ENCODE measurements at places on chromosomes 7 and 10.

- no peak for DNase-seq
These were observed 185.9 kb downstream of the RAB11FIP2 start for GRCh38 chr10:117860823-117861222.

DNA sequence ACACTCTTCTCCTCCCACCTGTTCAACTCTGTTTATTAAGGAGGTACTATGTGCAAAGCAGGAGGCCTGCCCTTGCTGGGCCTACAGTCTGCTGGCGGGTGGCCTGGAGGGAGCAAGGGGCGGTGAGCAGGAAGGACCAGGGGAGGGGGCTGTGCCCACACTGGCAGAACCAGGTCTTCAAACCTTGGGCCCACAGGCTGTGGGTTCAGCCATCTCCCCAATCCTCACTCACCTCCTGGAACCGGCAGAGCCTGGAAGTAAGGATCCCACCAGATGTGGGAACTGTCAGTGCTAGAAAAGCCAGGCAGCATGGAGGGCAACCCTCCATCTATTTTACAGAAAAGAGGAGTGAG, 50.8 kb downstream of the CAMK2B start:
- DNase-seq, result no peak

DNA sequence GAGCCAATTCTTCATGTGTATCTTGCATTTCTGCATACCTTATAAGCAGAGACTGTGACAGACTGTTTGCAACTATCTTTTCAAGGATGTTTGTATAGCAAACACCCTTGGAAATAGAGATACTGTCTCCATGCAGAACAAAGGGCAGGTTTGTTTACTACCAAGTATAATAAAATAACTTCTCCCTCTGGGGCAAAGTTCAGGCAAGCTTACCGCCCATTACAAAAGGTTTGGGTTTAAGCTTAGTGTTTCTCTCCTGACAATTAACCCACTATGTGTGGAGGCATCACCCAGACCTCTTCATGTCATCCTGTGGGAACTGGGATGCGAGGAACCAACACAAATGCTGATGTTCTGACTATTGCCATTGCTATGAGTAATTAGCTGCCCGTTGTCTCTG, 479.1 kb upstream of the ZMIZ1 start:
- no peak for DNase-seq

DNA sequence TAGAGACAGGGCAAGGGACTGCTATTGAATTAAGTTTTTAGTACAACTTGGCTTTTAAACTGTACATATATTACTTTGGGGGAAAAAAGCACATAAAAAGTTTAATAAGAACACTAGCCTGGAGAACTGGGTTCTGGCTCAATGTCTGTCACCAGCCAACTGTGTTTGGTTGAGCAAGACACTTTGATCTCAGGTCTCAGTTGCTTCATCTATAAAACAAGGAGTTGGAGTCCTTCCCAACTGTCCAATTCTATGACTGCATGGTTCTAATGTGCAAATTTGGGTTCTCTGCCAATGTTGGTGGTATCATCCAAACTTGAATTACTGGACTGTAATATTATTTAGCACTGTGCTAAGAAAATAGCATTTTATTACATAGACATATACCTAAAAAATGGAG, 50.3 kb downstream of the ATXN7L1 start:
- DNase-seq, result no peak

GRCh38 chr10:32773105-32773504, 184.9 kb downstream of the ITGB1 start:
- DNase-seq, result no peak

GRCh38 chr7:142853739-142854371, 1.0 kb upstream of the EPHB6 start:
- DNase-seq, result peak; percentile 41

GRCh38 chr7:19674266-19674960, 34.4 kb downstream of the POLR1F start:
- no peak for DNase-seq

- peak; percentile 54 for DNase-seq
These were observed at the start of gene VWA2 for GRCh38 chr10:114239117-114239993. TSS of gene VWA2 (plus strand) at chr10:114239254. CDS start at chr10:114248714, 9,460 bp downstream.

DNA sequence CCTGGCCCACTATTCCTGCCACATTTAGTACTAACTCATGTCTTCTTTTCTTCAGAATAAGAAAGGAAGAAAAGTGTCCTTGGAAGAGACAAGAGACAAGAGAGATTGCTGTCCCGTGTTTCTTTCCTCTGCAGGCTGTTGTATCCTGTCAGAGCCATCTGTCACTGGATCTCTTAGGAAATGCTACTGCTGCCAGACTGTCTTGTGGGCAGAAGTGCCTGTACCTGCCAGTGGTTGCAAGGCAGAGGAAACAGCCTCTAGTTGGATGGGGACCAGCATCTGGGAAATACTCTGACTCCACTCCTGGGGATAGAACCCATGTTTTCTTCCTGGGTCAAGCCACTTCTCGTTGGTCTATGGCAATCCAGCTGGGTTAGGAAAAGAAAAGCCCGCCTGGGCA, 16.7 kb upstream of the MAP3K8 start:
- DNase-seq, result no peak

DNA sequence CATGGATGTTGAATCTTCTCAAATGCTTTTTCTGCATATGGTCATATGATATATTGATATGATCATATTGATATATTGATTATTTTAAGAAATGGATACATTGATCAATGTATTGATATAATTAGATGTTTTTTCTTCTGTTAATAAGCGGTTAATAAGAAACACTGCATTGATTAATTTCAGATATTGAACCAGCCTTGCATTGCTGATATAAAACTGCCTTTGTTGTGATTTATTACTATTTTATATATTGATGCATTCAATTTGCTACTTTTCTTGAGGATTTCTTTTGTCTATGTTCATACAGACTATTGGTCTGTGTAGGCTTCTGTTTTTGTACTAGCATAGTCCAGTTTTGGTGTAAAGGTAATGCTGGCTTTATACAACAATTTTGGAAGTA, 79.7 kb upstream of the ELN start:
- no peak for DNase-seq

- DNase-seq, result no peak
These were observed 76.2 kb upstream of the TMEM168 start for GRCh38 chr7:112866424-112866823.

DNA sequence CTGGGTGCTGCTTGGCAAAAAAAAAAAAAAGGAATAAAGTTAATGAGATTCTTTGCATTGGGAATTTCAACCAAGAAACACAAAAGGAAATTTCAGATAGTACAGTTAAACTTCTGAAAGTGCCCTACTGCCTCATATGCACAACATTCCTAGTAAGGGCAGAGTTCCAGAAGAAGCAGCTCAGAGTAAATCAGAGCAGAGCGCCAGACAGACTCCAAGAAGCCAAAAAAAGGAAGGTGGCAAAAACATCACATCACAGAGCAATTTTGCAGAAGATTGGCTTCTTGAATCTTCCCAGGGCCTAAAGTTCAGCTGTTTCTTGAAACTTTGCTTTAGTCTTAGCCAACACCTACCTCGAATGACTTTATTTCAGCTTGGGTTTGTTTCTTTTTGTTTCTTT, 544.1 kb downstream of the XPNPEP1 start:
- DNase-seq, result no peak

GRCh38 chr7:73703757-73704639, 15.5 kb downstream of the STX1A start:
- DNase-seq, result no peak

- DNase-seq, result no peak
These were observed 424.8 kb upstream of the FZD8 start for GRCh38 chr10:36066850-36067249.

DNA sequence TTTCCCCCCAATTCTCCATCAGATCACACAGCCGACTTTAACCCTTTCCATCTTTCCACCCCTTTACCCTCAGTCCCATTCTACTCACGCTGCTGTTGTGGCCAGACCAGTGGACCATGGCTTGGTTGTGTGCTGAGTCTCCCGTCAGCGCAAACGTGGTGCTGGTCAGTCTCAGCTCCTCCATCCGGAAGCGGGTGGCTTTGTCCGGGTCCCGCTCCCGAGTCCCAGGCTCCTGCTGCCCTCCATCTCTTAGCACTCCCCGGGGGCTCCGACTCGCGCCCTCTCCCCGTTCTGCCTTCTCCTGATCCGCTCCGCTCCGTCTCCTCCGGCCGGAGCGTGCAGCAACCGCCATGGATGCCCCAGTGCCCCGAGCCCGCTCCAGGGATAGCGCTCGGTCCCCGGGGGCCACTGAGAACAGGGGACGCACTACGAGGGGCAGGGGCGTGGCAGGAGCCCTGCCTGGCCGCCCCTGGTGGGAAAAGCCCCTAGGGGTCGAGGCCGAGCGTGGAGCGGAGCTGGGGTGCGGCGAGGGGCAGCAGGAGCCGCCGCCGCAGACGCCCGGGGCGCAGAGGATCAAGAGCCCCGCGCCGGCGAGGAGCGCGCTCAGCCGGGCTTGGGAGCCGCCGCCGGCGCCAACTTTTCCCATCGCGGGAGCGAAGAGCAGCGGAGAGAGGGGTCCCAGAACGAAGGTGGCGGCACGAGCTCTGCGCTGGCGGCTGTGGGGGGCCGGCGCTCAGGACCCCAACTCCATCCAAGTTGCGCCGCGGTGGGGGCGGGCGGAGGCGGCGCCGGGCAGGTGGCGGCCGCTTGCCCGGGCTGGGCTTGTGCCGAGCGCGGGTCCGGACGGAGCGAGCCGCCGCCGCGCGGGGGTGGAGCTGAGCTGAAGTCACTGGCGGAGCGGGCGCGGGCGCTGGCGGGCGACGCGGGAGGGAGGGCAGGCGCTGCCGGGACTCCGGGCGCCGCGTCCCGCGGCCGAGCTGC, at the start of gene SORCS1:
Gene SORCS1, minus strand, starts transcription at position 826 of the 981 bp plus-strand sequence.
- no peak for DNase-seq

DNA sequence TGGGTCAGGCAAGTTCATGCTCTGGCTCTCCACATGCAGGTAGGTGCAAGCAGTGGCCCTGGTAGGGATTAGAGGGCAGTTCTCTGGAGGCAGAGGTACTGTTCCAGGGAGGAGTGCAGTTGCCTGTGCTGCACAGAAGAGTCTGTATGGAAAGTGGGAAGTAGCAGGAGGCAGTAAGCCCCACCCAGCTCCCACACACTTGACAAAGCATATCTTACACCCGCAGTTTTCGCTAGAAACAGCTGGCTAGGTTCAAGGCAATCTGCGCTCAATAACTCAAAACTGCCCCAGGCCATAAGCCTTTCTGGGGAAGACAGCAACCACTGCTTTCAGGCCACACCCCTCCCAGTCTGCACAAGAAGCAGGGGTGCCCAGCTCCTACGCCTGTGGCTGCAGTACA, 33.1 kb upstream of the ARMC3 start:
- DNase-seq, result no peak

DNA sequence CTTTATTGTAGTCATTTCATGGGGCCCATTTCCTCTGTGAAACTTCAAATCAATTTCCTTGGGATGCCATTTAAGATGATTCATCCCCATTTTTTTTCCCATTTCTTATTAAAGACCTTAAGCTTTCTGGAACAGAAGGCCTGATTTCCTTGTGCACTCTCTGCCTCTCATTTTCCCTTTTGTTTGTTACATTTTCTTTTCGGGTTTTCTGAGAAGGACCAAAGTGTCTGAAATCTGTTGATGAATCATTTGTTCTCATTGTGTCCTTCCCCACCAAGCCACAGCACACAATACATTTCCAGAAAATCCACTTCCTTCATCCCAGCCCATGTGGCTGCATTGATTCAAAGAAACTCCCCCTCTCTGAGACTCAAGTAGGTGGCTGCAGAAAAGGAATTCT, 372.4 kb downstream of the SFMBT2 start:
- DNase-seq, result no peak

DNA sequence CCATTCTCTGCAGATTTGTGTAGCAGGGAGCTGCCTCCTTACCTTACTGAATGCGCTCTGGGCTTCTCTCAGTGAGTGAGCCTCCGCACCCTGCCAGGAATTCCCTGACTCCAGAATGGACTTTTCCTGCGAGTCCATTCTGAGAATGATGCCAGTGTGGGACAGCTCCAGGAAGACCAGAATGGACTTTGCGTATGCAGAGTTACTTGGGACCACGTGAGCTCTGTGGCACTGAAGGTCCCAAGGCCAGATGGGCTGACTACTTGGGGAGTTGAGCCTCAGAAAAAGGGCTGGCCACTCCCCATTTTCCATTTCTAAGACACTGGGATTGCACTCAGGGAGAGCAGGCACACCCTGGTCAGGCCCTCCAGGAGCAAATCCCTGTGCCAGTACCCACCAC, 324.7 kb upstream of the ZMIZ1 start:
- DNase-seq, result no peak

- no peak for DNase-seq
These were observed 65.8 kb upstream of the SEMA3C start for GRCh38 chr7:80984619-80985018.

GRCh38 chr10:110789604-110790433, 81.9 kb upstream of the PDCD4 start:
- DNase-seq, result no peak

DNA sequence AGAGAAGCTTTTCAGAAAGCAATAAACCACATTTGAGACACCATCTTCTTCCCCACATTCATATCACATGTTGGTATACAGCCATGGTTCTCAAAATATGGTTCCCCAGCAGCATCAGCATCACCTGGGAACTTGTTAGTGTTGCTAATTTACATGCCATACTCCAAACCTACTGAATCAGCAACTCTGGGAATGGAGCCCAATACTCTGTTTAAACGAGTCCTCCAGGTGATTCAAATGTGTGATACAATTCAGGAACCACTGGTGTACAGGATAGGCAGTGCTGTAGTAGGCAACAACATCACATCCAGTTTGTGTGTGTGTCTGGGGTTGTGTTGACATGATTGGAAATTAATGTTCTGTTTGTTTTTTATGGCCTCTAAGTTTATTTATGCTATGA, 47.7 kb downstream of the ZNF277 start:
- DNase-seq, result no peak

GRCh38 chr10:81708929-81709328, 166.1 kb upstream of the NRG3 start:
- no peak for DNase-seq

DNA sequence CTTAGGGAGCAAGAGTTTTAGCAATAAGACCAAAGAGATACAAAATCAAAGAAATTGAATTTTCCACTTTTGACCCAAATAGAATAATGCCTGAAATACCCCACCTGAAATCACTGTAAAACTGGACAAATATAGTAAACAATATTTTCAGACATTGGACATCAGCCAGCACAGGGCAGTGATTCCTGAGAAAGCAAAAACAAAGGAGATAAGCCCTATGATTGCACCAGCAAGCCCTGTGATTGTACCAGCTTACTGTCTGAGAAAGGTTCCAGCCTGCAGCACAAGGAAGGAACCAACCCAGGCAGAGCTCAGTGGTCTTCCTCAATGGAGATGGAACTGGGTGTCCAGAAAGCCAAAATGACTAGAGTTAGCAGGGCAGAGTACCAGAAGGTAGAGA, 10.3 kb downstream of the TMEM106B start:
- DNase-seq, result no peak

- no peak for DNase-seq
These were observed 4.7 kb downstream of the ZDHHC6 start for GRCh38 chr10:112442063-112442462.
